D341Med (cell line): ENCODE measurements at places on chromosomes 7 and 10.
A peak's percentile ranks its signal among the peaks of the same experiment; 100 is the strongest.

GRCh38 chr10:129564923-129565322 is 97.9 kb downstream of the MGMT start:
- DNase-seq, result no peak

GRCh38 chr7:36280840-36281812 is 108.5 kb upstream of the ANLN start:
- no peak for DNase-seq

DNA sequence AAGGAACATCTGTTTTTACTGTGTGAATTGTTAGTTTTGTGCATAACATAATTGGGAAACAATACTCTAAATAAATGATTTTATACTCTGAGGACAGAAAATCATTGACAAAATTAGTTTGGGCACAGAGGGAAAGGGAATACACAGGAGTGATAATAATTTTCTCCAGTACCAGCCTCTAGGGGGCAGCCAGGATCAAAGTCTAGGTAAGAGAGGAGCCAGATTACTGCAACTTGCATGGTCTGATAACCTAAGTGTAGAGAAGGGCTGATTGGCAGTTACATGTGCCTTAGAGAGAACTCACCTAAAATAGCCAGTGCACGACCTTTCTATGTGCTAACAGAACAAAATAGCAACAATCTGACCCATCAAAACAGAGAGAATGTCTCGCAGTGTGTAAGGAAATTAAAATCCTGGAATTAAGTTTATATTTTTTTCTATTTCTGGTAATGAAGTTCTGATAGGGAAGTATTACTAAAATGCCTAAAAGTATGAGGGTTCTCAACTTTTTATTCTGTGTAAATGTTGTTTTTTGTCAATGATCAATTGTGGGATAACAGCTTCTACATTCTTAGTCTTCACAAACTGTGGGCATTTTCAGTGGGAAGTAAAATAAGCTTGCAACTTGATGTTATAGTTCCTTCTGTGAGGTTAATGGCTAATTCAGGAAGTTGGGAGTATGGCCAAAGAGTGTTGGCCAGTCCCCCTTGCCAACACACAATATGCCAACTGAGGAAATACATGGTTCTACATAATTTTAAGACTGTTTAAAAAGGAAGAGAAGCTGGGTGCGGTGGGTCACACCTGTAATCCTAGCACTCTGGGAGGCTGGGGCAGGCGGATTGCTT is 66.4 kb downstream of the EXOC6 start:
- peak; percentile 57 for DNase-seq

- no peak for DNase-seq
Observed at GRCh38 chr10:6239213-6239991, 36.7 kb downstream of the PFKFB3 start.

DNA sequence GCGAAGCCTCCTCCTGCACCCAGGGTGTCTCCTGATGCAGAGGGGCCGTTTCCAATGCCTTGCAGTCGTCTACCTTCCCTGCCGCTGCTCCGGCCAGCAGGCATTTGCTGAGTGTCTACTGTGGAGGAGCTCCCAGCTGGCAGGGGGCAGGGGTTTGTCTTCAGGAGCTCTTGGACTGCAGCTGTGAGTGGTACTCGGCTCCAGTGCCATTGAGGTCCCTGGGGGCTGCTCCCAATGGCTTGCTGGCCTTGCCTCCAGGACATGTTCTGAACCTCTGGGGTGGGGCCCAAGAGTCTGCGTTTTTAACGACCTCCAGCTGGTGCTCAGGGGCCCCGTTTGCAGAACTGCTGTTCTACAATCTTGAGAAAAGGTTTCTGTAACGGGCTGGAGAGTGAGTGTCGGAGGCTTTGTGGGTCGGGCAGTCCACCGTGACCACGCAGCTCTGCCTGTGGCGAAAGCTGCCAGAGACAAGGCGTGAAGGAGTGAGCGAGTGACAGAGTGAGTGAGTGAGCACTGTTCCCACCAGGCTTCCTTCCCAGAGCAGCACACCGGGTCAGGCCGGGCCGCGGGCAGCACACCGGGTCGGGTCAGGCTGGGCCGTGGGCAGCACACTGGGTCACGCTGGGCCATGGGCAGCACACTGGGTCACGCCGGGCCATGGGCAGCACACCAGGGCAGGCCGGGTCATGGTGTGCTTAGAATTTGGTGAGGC is 520.2 kb downstream of the PTPRN2 start:
- DNase-seq, result no peak

- DNase-seq, result no peak
Observed at GRCh38 chr7:41886262-41886900, 183.5 kb upstream of the INHBA start.

- DNase-seq, result no peak
Observed at GRCh38 chr7:101265622-101266516, 21.0 kb upstream of the FIS1 start.

GRCh38 chr7:150972023-150972468 is 6.1 kb downstream of the KCNH2 start:
- DNase-seq, result peak; percentile 73

GRCh38 chr7:79051915-79052314 is 401.6 kb downstream of the MAGI2 start:
- DNase-seq, result no peak

DNA sequence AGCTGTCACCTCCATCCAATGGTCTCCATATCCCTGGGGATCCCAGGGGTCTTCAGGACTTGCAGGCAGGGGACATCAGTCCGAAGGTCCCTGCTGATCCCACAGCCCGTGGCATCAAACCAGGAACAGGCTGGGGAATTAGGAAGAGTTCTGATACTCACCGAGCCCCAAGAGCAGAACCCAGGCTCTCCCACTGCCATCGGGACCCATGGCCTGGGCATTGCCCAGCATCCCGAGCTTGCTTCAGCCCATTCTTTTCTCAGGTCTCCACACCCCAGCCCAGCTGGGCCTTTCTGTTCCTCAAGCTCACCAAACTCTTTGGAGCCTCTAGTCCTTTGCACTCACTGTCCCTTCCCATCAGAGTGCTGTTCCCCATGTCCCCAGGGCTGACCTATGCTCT is 280.9 kb downstream of the GRID1 start:
- no peak for DNase-seq

- DNase-seq, result no peak
Observed at GRCh38 chr7:127474457-127474856, 81.9 kb upstream of the ZNF800 start.

DNA sequence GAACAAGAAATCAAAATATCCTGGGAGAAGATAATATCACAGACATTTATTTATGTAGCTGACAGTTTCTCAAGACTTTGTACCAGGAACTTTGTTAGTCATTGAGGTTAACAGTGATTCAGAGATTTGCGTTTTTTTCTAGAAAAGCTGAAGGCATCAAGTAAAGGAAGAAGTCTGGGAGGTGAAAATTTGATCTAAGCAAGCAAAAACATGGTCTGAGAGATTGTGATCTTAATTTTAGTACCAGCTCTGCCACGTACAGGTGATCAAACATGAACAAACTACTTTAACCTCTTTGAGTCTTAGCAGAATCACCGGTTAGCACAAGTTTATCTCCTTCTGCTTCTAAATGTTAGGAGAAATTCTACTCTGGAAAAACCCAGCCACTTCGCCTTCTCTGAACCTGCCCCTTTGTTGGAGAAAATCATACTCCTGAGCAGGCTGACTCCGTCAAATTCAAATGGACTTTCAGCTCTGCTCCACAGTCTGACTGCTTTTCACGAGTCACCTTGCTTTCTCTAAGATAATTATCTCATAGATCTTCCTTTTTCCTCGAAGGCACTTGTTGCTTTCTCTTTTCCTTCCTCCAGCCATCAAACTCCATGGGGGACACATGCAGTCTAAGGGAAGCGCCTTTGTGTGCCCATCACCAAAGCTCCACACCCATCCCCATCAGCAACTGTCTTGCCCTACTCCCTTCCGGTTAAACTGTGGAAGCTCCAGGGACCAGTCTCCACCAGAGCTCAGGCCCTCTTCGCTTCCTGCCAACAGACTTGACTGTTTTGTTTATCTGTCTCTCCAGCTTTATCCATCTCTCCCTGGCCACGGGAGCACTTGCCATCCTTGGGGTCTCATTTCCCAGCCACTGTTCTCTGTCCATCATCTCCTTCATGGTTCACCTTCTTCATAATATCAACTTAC is 86.3 kb downstream of the PRKCQ start:
- no peak for DNase-seq

DNA sequence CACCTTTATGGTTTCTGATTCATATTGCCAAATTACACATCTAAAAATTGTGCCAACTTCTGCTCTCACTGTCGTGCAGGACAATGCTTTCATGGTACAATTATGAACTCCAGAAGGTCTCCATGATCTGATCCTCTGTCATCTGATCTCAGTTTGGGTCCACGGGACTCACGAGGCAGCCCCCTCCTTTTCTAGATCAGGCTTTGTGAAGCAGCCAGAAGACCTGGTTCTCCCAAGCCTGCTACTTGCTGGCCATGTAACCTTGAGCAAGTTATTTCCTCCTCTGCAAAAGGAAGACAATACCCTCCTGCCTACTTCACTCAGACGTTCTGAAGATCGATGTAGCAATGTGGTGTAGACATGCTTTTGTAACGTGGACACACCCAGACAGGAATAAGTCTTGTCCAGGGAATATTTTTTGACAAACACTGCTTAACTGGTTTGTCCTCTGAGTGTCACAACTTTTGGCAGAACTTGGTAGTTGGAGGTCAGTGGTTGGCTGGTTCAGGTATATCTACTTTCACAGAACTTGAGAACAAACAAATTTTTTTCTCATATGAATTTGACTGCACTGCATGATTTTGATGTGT is 19.6 kb downstream of the CALML3 start:
- DNase-seq, result no peak

DNA sequence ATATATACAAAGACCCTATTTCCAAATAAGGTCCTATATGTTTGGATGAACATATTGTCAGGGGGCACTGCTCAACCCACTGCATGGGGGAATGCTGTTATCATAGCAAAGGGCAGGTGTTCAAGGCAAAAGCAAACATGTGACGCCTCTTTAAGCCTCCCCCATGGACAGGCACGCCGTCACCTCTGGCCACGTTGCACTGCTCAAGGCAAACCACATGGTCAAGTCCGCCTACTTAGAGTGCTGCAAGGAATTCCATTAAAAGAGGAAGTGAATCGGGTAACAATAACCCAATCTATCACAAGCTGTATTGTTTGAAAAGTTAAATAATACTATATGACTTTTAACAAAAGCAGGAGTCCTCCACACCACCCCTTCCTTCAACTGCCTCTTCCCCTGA is 8.8 kb upstream of the CALD1 start:
- no peak for DNase-seq

GRCh38 chr10:119408969-119409371 is 133.5 kb downstream of the RGS10 start:
- no peak for DNase-seq

DNA sequence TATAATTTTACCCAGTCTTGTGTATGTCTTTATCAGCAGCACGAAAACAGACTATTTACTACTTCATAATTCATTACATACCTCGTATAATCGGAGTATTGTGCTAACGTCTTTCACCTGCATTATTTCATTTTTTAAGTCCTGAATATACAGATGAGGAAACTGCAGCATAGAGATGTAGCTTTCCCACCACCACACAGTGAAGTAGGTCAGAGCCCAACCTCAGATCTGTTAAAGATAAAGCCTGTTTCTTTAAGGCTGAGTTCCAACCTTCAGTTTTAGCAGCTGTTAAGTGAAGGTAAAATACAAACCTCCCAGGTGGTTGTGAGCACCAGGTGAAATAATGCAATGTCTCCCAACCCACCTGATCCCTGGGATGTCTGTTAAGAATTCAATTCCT is 2.0 kb upstream of the ADAM12 start:
- no peak for DNase-seq

DNA sequence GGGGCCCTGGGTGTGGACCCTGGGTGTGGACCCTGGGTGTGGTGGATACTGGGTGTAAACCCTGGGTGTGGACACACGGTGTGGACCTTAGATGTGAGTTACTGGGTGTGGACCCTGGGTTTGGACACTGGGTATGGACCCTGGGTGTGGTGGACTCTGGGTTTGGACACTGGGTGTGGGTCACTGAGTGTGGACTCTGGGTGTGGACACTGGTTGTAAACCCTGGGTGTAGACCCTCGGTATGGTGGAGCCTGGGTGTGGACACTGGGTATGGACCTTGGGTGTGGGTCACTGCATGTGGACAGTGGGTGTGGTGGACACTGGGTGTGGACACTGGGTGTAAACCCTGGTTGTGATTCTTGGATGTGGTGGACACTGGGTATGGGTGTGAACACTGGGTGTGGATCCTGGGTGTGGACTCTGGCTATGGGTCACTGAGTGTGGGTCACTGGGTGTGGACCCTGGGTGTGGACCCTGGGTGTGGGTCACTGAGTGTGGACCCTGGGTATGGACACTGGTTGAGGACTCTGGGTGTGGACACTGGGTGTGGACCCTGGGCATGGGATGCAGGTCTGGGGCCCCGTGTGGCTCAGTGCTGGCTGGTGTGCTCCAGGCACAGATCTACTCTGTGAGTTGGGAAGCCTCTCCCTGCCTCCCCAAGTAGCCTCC is 356.2 kb downstream of the GLRX3 start:
- no peak for DNase-seq

DNA sequence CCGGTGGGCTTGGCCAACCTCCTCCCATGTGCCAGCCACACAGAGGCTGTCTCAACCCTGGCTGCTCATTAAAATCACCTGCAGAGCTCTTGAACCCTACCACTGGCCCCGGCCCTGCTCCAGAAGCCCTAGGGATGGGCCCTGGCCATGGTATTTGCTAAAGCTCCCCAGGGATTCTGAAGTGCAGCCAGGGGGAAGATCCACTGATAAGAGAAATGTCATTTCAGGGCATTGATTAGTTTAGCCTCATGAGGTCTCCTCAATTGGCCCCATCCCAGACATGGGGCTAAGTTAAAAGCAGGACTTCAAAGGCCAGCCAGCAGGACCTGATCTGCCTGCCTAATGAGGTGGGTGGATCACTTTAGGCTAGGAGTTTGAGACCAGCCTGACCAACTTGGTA is 65.2 kb downstream of the ABRAXAS2 start:
- no peak for DNase-seq

DNA sequence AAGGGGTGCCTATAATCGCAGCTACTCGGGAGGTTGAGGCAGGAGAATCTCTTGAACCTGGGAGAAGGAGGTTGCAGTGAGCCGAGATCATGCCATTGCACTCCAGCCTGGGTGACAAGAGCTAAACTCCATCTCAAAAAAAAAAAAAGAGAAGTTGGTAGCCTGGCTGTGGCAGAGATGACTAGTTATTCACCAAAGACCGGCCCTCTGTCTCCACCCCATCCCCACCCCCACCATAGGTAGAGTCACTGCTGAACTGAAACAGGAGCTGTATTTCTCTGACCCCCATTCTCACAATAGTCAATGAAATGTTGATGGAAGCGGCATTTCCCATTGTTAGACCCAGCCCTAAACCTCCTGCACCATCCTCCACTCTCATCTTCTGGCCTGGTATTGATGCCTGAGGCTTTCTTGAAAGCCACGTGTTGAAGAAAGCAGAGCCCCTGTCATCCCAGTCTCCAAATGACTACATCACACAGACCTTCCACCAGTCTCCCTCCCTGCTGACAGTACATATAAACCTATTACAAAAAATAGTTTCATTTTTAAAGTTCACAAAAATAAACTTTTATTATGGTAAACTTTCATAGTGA is 9.4 kb upstream of the PIK3CG start:
- DNase-seq, result no peak

- DNase-seq, result no peak
Observed at GRCh38 chr10:61983255-61983654, 81.8 kb downstream of the ARID5B start.

- no peak for DNase-seq
Observed at GRCh38 chr7:43653466-43653865, 70.6 kb downstream of the STK17A start.

- no peak for DNase-seq
Observed at GRCh38 chr7:77253151-77253550, 53.5 kb upstream of the FGL2 start.
